ENCODE measurements at places on chromosomes 16 and 17.

GRCh38 chr17:80445007-80445725, 30.2 kb downstream of the ENDOV start:
- peak; percentile 94 for DNase-seq

DNA sequence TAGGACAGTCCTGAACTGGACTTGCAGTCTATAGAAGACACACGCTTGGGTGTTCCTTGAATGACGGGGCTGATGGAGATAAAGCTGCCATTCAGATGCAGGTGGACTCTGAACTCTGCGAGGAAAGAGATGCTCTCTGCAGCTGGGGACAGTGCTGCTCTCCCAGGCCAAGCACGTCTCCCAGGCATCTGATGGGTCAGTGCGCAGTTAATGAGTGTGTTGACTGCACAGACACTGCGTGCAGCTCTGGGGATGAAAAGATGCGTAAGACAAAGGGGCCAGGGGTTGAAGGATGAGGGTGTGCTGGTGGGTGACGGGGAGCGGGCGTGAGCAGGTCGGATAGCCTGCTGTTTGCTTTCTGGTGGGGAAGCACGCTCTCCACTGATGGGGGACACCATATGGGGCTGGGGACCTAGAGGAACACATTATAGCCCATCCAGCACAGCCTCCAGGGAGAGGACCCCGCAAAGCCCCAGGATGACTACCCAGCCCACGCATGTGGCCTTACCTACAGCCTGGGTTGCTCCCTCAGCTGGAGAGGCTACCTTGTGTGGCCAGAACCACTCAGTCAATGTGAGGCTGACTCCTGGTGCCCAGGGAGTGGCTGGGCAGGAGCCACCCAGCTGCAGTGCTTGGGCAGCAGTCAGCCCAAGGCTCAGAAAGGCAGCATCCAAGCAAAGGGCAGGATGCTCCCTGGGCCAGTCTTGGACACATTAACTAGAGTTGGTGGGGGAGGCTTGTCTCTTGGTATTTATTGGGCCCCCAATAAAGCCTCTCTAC, 246.3 kb downstream of the RBFOX3 start:
- no peak for DNase-seq

- no peak for DNase-seq
These were observed 24.8 kb upstream of the NSRP1 start for GRCh38 chr17:30091771-30092170.

DNA sequence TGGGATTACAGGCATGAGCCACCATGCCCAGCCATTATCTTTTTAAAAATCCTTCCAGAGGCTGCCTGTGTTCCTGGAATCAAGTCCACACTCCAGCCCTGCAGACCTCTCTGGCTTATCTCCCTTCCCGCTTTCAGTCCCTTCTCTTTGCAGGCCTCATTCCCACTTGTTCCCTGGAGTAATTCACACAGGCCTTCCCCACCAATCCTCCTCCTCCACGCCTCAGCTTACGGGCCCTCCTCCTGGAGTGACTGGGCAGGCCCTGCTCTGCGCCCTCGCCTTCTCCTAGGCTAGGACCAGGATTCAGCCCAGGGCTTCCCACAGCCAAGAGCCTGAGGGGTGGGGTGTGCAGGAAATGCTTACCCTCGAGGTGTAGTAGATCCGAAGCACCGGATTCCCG, 2.8 kb downstream of the CDIPT start:
- DNase-seq: no peak

DNA sequence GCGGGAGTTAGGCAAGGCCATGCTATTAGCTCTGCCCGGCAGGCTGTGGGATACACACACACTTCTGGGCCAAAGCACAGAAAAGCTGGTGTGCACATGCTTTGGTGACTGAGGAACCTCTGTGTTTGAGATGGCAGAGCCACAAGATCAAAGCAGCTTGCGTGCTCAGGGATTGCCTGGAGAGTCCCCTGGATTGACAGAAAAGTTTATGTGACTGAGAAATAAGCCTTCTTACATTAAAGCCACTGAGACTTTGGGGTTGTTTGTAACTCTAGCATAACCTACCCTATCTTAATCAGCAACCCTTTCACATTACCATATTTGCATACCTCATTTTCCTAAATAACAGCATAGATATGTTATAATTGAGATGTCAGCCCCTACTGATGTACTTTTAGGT, 69.3 kb downstream of the MYO1D start:
- DNase-seq: no peak

DNA sequence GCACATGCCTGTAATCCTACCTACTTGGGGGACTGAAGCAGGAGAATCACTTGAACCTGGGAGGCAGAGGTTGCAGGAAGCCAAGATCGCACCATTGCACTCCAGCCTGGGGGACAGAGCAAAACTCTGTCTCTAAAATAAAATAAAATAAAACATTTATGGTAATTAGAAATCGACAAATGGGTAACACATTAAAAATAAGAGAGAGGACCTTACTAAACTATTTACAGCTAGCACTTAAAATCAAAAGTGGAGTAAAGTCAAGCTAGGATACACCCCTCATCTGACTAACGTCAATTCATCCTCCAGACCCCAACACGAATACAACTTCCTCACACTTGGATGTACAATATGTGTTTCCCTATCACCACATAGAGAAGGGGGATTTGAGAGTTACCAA, 27.8 kb upstream of the RHOT1 start:
- no peak for DNase-seq

GRCh38 chr16:23999663-24000062, 163.9 kb downstream of the PRKCB start:
- DNase-seq: no peak

DNA sequence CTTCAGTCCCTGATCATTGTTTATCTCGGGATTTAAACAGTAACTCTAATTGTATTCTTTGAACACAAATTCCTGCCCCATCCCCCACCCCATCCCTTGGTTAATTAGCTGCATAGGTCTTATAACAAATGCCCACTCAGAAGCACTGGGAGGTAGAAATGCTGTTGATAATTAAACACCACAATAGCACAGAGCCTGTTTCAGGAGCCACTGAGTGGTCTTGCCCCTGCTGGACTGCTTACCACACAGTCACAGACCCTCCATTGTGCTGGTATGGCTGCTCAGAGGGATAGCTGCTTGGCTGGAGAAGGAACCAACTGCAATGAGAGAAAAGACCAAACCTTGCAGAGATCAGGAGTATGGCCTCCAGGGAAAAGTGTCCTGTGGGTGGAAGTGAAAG, 214.1 kb downstream of the ANKFN1 start:
- DNase-seq: no peak

GRCh38 chr17:81831957-81832607, 1.0 kb downstream of the MCRIP1 start:
- peak; percentile 29 for DNase-seq

DNA sequence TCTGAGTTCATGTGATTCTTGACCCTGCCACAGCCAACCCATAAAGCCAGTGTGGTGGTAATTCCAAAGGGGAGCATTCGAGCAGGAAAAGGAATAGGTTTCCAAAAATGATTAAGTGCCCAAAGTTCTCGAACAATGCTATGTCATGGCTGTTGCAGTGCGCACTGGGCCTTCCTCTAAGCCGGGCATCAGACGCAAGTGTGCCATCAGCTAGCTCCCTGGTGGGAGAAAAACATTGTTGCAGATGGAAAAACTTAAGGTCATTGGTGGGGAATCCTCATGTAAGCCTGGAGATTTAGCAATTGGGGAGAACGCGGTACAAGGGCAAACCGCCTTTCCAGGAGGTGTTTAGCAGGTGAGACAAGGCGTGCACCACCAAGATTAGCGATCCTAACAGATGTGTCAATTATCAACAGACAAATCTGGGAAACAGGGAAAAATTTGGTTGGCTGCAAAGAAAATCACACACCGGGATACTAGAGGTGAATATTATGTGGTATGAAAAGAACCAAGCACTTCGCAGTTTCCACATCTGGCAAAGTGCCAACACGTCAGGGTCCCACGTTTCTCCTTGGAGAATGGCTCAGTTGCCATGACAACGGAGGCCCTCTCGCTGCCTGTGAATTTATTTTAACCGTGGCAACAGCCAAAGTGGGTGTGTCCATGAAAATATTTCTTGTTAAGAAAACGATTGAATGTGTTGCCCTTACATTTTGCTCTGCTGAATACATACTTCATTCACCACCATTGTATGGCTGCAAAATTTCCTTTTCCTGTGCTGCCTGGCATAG, 118.5 kb upstream of the CACNG5 start:
- DNase-seq: no peak

DNA sequence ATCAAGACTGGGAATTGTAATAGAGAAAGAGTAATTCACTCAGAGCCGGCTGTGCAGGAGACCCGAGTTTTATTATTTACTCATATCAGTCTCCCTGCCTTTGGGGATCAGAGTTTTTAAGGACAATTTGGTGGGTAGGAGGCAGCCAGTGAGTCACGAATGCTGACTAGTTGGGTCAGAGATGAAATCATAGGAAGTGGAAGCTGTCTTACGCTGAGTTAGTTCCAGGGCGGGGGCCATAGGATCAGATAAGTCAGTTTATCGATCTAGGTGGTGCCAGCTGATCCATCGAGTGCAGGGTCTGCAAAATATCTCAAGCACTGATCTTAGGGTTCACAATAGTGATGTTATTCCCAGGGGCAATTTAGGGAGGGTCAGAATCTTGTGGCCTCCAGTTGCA, 20.2 kb upstream of the GUCY2D start:
- no peak for DNase-seq

DNA sequence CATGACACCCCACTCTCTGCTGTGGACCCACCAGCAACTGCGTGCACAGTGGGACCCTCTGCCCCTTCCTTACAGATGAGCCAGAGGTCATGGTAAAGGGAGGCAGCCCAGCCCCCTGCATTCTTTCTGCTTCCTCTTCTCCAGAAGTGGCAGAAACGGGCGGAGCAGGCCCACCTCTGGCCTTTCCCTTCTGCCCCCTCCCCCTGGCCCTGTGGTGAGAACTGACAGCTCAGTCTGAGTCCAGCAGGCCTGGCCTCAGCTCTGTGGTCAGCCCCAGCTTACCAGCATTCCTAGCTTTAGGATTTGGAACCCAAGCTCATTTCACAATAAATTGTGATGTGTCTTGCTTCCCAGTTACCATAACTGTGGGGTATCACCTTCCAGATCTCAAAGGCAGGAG, 4.8 kb upstream of the ANKRD11 start:
- DNase-seq: no peak

DNA sequence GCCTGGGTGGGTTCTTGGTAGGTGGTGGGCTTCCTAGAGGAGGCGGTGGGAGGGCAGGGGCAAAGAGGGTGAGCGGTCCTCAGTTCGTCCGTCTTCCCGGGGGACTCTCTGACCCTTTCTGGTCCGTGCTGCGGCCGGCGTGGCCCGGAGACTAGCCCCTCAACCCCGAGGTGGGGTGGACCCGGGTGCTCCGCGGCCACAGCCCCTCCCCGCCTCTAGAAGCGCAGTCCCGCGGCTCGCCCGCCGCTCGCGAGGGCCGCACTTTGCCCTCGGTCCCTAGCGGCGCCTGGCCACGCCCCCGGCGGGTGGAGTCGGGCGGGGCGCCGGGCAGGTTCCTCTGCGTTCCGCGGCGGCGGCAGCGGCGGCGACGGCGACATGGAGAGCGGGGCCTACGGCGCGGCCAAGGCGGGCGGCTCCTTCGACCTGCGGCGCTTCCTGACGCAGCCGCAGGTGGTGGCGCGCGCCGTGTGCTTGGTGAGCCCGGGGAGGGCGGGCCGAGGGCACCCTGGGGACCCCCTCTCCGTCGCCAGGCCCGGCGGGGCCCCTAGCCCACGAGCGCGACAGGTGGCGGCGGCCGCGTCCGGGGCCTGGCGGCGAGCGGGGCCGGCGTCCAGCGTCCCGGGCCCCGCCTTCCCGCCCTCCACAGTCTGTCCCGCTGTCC, at the start of gene SYNGR2:
Gene SYNGR2, plus strand, starts transcription at position 340 of the 661 bp plus-strand sequence. Its CDS starts 36 bp downstream, at position 376.
- peak; percentile 25 for DNase-seq

DNA sequence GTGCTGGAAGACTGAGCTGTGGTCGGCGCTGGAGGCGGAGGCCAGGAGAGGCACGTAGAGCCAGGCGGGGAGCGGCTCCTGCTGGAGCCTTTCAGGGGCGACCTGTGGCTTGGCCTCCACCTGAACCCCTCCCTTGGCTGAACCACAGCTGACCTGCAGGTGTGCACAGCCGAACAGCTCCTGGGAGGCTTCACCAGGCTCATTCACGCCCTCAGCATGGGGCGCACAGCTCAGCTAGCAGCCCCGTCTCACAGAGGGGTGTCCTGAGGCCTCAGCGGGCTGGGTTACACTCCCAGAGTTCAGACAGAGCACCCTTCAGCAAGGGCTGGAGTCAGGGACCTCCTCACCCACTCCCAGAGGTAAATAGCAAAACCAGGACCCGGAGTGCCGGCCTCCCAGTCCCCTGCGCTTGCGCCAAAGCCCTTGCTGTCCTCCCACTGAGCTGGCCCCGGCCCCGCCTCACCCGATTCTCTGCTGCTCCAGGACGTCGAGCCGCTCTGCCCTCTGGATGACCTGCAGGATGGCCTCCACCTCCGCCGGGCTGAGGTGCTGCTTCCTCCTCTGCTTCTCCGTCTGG, 31.7 kb downstream of the RPH3AL start:
- no peak for DNase-seq

DNA sequence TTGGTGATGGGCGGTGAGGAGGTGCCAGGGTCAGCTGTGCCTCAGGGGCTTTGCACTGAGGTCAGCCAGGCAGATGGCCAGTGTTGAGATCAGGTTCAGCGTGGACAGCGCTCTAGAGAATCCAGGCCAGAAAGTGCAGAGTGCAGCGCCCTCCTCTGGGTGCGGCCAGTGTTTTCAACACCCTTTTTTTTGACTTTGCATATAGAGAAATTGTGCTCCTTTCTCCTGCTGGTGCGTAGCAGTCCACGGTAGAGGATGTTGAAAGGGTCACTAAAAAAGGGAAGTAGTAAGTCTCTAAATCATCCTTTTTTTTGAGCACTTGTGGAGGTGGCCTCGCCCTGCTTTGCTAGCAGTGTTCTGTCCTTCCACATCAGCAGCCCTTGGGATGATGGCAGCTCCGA, 53.9 kb downstream of the BANP start:
- no peak for DNase-seq
